ENCODE measurements at places on chromosomes 7 and 10.

- DNase-seq = no peak
Observed at GRCh38 chr10:82020999-82021398, 146.0 kb downstream of the NRG3 start.

DNA sequence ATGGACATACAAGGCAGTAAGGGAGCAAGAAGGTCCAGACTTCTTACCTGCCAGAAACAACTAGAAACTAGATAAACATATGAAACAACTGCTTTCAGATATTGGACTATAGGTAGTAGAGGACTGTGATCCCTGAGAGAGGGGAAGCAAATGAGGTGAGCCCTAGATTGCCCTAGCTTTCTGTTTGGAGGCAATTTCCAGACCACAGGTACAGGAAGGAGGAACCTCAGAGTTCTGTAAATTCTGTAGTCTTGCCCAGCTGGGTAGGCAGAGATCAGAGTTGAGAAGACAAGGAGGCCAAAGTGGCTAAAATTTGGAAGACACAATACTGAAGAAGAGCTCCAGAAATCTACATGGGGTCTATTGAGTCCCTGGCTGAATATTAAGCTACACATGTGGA, 21.0 kb downstream of the CDK6 start:
- no peak for DNase-seq

DNA sequence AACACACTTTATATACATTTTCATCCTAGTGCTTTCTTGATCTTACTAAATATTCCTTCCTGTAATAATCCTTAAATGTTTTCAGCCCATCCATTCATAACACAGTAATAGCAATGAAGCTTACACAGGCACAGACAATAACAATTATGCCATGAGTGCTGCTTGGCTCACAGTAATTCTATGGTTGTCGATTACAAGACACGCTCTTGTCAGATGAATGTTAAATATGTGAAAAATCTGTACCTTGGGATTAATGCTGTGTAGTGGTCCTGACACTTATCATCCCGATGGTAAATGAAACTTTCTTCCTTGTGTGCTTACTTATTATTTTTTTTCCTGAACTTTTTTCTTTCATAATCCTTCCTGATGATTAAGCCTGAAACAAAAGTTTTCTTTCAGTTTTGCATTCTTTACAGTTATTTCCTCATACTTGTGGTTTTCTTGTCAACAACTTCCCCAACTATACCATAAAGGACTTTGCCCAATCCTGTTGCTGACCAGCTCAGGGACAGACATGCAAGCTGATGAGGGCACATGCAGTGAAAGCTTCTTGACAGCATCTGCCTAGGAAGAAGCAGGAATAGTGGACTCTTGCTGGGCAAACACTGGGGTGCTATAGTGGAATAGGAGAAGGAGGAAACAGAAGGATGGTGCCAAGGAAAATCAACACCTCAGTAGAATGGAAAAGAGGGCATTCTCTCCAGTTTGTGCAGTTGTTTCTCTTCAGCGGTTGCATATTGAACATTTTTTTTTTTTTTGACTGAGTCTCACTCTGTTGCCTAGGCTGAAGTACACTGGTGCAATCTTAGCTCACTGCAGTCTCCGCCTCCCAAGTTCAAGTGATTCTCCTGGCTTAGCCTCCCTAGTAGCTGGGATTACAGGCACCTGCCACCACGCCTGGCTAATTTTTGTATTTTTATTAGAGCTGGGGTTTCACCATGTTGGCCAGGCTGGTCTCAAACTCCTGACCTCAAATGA, 6.7 kb upstream of the MGAM2 start:
- DNase-seq = no peak

DNA sequence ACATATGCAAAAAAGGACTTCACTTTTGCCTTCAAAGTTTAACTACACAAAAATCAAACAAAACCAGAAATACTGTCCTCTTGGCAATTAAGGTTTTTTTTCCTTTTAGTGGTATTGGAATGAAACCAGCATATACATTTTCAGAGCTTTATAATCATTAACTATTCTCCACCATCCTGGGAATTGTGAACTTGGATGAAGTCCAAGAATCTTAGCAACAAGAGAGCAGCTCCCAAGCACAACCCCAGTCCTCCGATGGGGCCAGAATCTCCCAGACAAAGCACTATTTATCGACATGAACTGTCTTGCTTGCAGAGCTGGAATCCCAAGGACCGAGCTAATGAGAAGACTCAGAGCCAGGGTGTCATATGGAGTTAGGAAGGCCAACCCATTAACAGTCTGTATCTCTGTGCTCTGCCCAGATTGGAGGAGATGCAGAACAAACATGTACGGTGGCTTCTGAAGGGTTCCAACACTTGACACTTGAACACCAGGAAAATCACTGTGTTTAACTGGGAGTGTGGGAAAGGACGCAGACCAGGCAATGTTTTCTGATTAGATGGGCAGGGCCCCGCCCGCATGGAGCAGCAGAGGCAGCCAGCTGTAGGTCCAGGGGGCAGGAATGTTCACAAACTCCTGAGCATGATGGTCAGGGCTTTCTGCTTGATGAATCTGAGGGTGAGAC, 35.5 kb downstream of the PPP1R3C start:
- no peak for DNase-seq

DNA sequence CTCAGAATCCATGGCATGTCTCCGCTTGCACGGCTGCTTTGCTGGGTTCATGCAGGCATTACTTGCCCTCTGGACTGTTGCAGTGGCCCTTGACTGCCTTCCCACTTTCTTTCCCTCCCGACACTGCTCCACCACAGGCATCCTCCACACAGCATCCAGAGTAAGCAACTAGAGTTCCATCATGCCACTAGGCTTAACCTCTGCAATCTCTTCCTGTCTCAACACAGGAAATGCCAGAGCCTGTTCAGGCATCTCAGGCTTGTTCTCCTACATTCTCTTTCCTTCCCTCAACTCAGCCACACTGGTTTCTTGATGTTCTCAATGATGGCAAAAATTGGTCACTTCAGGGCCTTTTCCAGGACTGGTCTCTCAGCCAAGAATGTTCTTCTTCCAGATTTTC, 284.5 kb upstream of the KLF6 start:
- no peak for DNase-seq

DNA sequence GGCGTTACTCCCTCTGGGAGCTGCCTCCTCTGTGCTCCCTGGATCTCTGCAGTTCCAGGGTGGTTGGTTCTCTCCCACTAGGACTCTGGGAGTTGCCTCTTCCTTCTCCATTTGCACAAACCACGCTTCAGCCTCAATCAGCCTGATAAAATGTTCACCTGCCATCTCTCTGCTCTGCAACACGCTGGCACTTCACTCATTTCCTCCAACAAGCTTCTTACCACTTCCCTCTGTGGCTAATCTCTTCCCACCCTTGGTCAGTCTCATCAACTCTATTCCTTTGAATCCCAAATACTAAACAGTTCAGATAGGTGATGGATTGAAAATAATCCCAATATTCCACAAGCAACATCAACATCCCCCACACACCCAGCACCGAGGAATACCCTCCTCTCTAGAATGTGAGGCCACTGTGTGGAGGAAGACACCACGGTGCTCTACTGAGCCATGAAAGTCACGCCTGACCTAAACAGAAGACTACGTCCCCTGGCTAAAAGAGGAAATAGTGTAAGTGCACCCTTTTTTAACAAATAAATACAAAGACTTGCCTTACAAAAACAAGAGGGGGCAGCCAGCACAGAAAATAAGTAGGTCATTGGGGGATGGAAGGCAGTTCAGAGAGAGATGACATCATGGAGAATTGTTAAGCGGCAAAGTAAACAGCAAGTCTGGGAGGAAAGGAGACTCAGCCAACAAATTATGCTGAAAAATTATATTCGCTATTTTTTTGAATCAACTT, 1.9 kb upstream of the FAM170B start:
- DNase-seq = no peak
